ENCODE measurements at places on chromosomes 7 and 10. TPM values are rescaled to one million over a fixed set of nuclear protein-coding genes. Genes with fewer than 3 reads are reported as not detected.

DNA sequence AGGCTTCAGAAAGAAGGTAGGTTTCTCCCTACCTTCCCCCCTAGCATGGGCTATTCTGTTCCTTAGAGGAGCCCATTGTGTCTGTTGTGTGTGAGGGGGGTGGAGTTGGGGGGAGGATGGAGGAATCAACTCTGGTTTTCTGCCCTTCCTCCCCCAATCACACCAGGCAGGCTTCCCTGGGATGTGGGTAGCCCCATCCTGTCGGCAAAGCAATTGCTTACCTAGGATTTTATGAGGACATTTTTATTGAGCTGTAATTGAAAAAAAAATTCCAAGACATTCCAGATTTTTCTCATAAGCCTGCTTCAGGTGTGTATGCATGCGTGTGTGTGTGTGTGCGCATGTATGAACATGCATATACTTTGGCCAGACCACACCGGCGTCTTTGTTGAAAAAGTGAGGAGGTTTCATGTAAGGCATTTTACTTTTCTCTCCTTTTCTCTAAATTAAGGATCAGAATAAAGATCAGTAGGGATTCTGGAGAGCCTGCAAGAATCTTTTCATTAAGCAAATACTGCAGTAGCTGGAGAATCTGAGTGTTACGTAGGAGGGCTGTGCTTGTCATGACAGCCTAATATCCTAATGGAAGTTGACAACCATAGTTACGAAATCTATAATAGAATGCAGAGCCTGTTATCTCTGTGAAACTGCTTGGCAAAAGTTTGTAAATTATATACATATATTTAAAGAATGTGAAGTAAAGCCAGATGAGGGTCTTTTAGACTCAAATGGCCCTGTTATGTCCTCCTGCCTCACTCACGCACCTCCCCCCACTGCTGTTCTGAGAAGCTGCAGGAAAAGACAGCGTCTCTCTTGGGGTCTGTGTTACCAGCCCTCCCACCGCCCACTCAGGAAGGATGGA is 27.3 kb upstream of the SAMD8 start:
- no peak for DNase-seq

- DNase-seq, result no peak
Observed at GRCh38 chr7:44046321-44047061, 2.0 kb downstream of the DBNL start.

SLC4A2 gene
- total RNA-seq, result 371 TPM

CPA4 gene
- total RNA-seq, result 2.1 TPM

CTAGE8 gene
- total RNA-seq, result 1.4 TPM

Measured in chondrocyte (in vitro differentiated cells).